Activated CD4-positive, alpha-beta T cell treated with anti-CD3 and anti-CD28 coated beads, Interleukin-2, amount 50 U/mL, for 1 hour (primary cell): ENCODE measurements at places on chromosomes 6 and 20.

GRCh38 chr6:168852376-168852884 is 401.2 kb downstream of the THBS2 start:
- no peak for DNase-seq

DNA sequence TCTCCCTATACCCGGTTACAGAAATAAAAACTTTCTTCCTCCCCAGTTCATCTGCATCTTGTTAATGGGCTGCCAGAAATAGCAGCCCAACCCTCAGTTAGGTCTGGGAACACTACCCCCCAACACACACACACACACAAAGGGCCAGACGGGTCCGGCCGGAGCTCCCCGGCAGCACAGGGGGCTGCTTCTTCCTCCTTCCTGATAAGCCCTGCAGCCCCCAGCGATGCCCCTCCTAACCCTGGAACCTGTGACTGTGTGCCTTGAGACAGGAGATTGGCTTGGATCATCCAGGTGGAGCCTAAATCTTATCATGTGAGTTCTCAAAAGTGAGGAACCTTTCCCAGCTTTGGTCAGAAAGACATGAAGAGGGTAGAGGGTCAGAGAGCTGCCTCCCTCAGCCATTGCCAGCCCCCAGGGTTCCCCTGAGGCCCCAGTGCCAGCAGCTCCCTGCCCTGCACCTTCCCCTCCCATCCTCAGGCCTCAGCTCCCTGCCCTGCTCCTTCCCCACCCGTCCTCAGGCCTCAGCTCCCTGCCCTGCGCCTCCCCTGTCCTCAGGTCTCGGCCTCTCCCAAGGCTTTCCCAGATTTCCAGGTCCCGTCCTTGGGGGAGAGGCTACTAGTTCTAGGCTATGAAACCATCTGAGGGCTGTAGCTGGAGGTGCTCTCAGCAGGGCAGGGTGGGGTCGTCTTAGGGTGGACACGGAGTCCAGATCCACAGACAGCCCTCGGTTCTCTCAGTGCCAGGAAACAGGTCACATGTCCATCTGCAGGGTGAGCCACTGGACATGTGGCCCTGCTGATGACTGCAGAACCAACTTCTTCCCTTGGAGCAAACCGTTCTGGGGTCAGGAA is 34.5 kb upstream of the CST7 start:
- DNase-seq = no peak

DNA sequence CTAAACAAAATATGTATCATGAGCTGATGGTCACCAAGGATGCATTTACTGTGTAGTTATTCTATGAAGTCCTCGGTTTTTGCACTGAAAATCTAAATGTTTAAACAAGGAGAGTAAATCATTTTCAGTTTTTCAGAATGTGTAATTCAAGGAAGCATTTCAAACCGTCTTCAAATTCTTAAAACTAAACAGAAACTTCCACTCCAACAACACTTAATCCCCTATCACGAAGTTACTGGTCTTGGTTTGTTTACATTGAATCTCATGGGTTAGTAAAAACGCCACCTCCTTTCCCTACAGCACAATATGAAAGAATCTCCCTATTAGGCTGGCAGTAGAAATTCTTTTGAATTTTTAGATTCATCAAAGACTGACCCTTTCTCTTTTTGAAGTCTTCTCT is 192.9 kb downstream of the AIG1 start:
- no peak for DNase-seq

DNA sequence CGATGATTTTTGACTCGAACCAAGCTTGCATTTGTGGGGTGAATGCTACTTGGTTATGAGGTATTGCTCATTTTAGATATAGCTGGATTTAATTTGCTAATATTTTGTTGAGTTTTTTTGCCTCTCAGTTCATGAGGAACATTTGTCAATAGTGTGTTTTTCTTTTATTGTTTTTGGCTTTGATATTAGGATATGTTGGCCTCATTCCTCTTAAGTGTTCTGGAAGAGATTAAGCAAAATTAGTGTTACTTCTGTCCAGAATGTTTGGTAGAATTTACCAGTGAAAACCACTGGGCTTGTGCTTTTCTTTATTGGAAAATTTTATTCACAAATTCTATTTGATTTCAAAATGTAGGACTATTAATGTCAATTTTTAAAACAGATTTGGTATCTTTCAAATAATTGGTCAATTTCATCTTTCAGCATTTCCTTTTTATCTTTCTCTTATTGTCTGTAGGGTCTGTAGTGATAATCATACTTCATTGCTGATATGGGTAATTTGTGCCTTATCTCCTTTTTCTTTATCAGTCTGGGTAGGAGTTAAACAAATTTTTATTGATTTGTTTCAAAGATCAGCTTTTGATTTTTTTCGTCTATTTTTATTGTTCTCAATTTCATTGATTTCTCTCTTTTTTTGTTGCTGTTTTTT is 14.1 kb downstream of the AIG1 start:
- no peak for DNase-seq

DNA sequence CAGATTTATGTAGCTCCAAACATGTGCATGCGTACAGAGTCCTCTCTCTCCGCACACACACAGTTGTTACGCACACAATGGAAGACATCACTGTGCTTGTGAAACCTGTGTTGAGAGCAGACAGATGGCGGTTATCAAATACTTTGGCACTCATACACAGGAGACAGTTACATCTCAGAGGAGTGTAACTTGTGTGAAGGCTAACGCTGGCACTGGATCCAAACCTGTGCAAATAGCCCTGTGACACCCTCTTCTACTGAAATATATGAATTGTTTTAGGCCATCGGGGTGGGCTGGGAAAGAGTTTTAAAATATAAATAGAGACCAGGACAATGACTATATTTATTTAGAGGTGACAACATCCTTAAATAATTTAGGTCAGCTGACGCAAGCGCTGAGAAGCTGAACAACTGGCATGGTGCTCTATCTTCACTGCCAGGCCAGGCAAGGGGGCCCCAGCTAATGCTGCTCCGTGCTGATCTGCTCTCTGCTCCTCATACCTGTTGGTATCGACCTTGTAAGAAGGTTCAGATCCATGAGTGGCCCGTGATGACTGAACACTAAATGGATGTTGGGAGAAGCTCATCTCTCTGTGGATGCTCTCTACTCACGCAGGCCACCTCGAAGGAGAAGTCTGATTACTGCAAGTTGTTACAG is 69.4 kb downstream of the FOXC1 start:
- no peak for DNase-seq

DNA sequence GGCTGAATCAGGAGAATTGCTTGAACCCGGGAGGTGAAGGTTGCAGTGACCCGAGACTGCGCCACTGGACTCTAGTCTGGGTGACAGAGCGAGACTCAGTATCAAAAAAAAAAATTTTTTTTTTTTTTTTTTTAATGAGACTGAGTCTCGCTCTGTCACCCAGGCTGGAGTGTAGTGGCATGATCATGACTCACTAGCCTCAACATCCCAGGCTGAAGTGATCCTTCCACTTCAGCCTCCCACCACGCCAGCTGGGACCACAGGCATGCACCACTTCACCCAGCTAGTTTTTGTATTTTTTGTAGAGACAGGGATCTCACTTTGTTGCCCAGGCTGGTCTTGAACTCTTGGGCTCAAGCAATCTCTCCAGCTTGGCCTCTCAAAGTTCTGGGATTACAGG is 53.3 kb downstream of the MYO6 start:
- DNase-seq = no peak

DNA sequence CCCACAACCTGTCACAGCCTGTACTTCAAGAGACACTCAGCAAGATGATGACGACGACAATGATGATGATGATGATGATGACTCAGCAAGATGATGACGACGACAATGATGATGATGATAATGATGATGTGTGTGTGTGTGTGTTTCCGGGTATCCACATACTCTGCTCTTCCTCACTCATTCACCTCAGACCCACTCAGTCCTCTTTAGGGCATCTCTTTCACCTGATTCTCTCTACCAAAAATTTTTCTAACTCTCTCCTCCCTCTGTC is 1.2 kb upstream of the EIF6 start:
- no peak for DNase-seq

GRCh38 chr6:78561015-78561414 is 306.3 kb upstream of the IRAK1BP1 start:
- DNase-seq = no peak

GRCh38 chr6:101537753-101538316 is 144.3 kb downstream of the GRIK2 start:
- DNase-seq = no peak

DNA sequence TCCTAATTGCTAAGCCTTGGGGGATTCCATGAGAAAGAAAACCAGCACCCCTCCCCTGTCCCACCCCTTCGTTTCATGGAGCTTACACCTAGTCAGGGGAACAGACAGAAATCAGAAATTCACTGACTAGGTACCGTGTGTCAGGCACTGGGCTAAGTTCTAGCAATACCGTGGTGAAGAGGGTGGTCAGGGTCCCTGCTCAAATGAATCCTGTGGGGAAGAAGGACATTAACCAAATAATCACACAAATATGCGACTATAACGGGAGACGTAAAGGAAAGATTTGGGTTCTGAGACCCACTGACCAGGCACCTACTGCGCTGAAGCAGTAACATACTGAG is 65.1 kb upstream of the TOP1 start:
- no peak for DNase-seq

DNA sequence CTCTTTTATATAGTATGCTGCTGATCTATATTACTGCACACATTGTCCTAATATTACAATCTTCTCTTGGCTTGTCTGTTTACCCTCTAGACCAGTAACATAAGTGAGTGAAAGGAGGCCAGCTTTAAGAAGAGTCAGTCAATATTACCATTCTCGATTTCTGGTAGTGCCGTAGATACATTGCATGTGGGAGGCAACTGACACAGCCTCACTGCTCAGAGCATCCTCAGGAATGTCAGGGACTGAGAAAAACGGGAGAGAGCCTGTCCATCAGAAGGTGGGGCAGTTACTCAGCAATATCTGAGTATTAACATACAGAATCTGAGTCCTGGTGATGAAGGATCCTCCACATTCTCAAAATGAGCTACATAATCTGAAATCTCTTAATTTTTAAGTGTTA is 259.9 kb downstream of the GJA1 start:
- DNase-seq = no peak

DNA sequence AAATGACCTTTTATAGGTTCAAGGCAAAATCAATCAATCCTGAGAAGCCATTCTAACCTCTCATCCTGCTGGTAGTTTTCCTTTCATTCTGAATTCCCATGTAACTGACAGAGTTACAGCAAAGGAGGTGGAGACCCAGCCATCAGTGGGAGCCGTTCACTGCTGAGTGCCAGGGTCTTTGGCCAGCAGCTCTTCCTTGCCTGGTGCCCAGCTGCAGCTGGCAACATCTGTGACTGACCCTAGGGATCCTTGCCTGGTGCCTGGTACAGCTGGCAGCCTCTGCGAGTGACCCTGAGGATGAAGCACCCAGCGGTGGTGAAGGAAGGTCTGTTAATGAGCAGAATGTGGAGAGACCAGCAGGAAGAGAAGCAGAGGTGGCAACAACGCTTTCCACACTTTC is 314.6 kb downstream of the THBS2 start:
- DNase-seq = no peak

DNA sequence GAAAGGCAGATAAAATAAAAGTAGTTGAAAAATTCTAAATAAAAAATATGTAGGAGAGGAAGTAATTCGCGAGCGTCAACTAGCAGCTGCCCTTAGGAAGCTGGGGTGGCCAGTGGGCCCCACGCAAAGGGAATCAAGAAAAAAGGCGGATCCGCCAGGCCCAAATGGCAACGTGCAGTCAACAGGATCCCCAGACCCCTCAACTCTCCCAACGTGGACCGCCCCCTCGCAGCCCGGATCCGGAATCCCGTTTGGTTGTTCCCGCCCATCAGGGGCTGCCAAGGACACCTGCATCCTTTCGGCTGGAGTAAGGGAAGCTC is 296 bp downstream of the DZANK1 start:
- DNase-seq = no peak

DNA sequence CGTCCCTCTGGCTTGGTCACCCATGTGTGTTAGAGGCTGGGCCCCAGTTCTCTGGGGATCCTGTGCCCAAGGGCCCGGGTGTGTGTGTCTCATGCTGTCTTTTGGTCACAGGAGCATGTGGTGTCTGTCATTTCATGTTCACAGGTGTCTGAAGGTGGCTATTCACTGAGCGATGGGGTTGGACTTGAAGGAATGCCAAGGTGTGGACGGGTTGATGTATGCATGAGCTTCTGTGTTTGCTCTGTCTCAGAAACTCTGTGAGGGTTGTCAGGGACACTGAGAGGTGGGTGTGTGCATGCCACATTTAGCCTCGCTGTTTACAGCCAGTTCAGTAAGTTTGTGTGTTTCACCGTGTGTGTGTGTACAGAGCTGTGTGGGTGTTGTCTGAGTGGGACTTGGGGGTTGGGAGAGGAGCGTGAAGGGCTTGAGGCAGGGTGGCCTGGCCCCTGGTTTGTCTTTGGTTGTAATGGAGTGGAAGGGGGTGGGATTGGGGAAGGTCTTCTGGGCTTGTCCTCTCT is 1.2 kb downstream of the DDR1 start:
- no peak for DNase-seq

- DNase-seq = no peak
These were observed 517.0 kb downstream of the LMBRD1 start for GRCh38 chr6:69279805-69280204.

DNA sequence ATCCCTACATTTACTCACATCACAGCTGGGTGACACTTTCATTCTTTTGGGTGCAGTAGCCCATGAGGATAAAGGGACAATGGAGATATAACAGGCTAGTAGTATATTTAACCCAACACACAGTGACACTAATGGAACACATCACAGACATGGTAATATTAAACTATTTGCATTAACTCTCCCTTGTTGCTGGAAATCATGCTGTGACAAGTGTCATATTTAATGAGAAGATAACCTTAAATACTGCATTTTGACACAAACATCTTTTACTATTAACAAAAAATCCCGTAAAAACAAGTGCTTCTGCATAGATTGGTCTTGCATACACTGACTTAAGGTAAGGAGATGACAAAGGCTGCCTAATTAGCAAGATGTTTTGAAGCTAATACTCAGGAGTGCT is 45.5 kb downstream of the CNR1 start:
- no peak for DNase-seq

GRCh38 chr6:80174900-80175572 is 68.6 kb downstream of the BCKDHB start:
- no peak for DNase-seq

DNA sequence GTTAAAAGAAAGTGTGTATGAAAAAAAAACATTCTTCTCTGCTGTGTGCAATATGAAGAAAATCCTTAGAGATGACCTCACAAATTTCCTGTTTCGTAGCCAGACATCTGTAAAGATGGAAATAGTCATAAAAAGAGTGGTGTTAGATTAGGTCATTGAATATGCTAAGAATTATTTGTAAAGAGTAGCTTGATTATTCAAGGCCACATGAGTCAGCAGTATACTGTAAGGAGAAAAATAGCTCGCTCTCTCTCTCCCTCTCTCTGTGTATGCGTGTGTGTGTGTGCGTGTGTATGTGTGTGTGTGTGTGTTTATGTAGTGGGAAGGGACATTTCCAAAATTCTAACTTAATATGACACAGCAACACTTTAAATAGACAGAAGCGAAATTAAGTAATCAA is 78.8 kb downstream of the PTCHD4 start:
- DNase-seq = no peak

DNA sequence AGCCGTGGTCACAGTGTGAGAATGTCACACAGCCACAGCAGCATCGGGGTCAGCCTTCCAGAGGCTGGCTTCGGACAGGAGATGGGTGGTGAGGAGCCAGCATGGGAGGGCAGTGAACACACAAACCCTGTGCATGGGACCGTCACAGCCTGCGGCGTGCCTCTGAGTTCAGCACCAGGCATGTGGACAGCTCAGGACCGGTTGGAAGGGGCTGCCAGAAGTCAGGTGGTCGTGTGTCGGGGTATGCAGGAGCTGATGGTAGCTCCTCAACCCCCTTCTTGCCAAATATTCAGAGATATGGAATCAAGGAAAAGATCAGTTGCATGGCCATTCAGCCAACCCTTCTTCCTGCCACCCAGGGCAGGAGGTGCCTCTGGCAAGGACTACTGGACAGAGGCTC is 28.2 kb downstream of the MYT1 start:
- DNase-seq = no peak
